Natural killer cell (primary cell): ENCODE measurements at places on chromosomes 4 and X. TPM values are rescaled to one million over a fixed set of nuclear protein-coding genes. Genes with fewer than 3 reads are reported as not detected.

ZFP42 gene
- not detected for total RNA-seq

LSM6 gene
- 27.5 TPM for total RNA-seq

EMD gene
- total RNA-seq: 175 TPM

SPATA18 gene
- total RNA-seq: not detected

HSFX2 gene
- 0.45 TPM for total RNA-seq

CENPVL3 gene
- total RNA-seq: not detected

PTTG2 gene
- 1.5 TPM for total RNA-seq

IL2RG gene
- total RNA-seq: 506 TPM

LANCL3 gene
- 2.7 TPM for total RNA-seq

SHOX gene
- not detected for total RNA-seq

RBMXL3 gene
- total RNA-seq: not detected

NXF2B gene
- not detected for total RNA-seq

VCX2 gene
- total RNA-seq: not detected

MTM1 gene
- 4.8 TPM for total RNA-seq

SCML2 gene
- 0.50 TPM for total RNA-seq

SMR3B gene
- not detected for total RNA-seq

TRIM75 gene
- not detected for total RNA-seq

USP17L24 gene
- not detected for total RNA-seq

SUV39H1 gene
- 11.6 TPM for total RNA-seq

MAPK10 gene
- total RNA-seq: not detected

STATH gene
- total RNA-seq: not detected

CCNG2 gene
- 35.5 TPM for total RNA-seq

GAGE2A gene
- total RNA-seq: not detected

TACC3 gene
- 43.7 TPM for total RNA-seq

TDO2 gene
- total RNA-seq: not detected

CXorf49 gene
- not detected for total RNA-seq

MPP1 gene
- 27.0 TPM for total RNA-seq

DGKK gene
- 11.4 TPM for total RNA-seq

PGAM4 gene
- not detected for total RNA-seq

ADH1B gene
- not detected for total RNA-seq

UGT8 gene
- 0.16 TPM for total RNA-seq

CXorf49B gene
- not detected for total RNA-seq

RPL9 gene
- total RNA-seq: 1,179 TPM

XAGE2 gene
- total RNA-seq: not detected

RP2 gene
- 13.9 TPM for total RNA-seq

SPANXA1 gene
- not detected for total RNA-seq

USP26 gene
- total RNA-seq: not detected

SMIM10 gene
- not detected for total RNA-seq

SMAD1 gene
- total RNA-seq: 12.8 TPM

SLC7A11 gene
- total RNA-seq: 0.07 TPM
